ENCODE measurements at places on chromosomes 13 and 19.

GRCh38 chr13:47829690-47830089, 171.4 kb downstream of the SUCLA2 start:
- DNase-seq = no peak

DNA sequence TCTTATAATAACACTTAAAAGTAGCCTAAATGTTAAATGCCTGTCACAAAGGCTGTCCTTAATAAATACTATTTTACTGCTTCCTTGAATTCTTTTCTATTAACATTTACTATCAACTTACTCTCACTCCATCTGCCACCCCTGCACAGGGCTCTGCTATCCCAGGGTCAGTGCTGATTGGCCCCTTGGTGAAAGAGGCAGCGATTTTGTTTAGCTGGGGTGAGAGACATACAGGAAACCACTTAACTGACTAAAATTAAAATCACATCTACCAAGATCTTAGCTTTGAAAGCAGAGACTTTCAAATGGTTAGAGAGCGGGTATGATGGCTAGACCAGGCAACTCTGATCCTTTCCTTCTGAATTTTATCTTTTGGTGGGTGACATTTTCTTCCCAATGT, 149.9 kb upstream of the HTR2A start:
- DNase-seq = no peak

GRCh38 chr13:46516599-46517338, 36.2 kb upstream of the LRCH1 start:
- no peak for DNase-seq

DNA sequence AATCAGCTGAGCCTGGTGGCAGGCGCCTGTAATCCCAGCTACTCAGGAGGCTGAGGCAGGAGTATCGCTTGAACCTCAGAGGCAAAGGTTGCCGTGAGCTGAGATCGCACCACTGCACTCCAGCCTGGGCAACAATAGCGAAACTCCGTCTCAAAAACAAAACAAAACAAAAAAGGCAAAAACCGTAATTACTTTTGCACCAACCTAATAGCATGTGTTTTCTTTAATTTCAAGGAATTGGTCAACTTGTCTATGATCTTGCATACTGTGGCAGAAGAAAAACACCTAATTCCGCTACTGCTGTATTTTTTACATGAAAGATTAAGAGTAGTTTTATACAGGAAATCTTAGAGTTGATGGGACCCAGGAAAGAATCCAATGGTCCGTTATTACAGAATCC, 241.2 kb downstream of the COL4A1 start:
- no peak for DNase-seq

GRCh38 chr13:28321756-28322155, 173.2 kb downstream of the FLT1 start:
- no peak for DNase-seq

- no peak for DNase-seq
Observed at GRCh38 chr19:30932854-30933253, 416.4 kb downstream of the TSHZ3 start.

- no peak for DNase-seq
Observed at GRCh38 chr13:113404723-113405471, 41.0 kb upstream of the GRTP1 start.

DNA sequence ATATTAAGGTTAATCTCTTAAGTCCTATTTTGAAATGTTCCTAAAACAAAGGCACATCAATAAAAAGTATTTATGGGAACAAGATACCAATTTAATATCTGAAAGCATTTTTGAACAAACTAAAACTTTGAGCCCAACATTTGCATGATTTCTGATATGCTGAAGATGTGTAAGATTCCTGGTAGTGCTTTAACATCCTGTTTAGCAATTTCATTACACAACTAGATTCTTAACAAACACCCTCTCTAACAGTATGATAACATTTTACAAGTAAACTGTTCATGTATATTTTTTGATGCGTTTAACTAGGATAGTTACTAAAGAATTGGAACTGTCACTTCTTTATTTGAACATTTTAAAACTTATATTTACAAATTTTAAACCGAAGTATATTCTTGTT, 63.9 kb downstream of the DACH1 start:
- no peak for DNase-seq

DNA sequence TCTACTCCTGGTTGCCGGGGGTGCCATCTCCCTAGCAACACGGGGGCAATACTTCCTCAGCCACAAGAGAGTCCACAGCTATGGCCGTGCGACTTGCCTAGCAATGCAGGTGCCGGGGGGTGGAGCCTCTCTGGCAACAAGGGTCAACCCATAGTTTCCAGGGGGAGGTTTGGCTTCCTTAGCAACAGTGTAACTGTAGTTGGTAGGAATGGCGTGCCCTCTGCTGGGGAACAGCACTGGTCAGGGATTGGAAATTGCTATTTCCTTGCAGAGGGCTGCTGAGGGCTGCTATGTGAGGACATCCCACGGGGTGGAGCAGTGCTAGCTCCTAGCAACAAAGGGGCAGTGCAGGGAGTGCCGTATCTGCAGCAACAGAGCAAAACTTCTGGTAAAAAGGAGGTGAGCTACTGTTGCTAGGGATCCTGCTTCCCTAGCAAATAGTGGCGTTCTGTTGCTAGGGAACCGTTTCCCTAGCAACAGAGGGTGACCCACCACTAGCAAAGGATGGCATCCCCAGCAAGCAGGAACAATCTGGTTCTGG, 7.0 kb upstream of the TMC4 start:
- DNase-seq = peak; percentile 28

DNA sequence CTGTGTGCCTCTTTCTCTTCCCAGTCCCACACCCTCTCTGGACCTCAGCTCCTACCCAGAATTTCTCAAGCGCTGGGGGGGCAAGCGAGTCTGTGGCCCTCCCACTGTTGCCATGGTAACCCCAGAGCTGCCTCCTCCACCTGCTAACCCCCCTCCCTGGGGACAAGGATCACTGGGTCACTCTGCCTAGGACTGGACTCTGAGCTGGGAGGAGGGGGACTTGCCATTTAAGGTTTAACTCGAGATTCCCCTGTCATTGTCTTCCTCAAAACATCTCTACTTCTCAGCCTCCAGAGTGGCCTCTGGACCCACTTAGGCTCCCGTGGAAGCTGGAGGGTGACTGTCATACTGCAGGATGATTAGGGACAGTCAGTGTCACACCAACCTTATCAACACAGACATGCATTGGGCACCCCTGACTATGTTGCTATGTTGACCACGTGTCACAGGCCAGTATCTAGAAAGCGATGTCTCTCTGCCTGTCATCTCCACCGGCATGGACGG, 2.2 kb downstream of the PALM3 start:
- peak; percentile 19 for DNase-seq

DNA sequence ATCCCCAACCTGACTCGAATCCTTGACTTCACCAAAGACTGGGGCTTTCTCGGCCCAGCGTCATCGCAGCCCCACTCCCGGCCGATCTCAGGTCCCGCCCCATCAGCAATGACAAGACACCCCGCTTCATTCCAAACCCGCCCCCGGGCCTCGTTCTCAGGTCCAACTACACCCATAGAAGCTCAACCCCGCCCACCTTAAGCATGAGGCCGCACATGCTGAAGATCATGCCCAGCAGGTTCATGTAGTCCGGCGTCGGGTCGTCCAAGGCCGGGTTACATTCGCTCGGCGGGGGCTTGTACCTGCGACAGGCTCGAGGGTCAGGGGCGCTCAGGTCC, 2.3 kb downstream of the WDR83 start:
- DNase-seq = peak; percentile 80

- DNase-seq = no peak
Observed at GRCh38 chr19:55097864-55098715, 19.3 kb downstream of the PPP1R12C start.

- DNase-seq = peak; percentile 85
Observed at GRCh38 chr19:1507763-1508506, 4.9 kb downstream of the ADAMTSL5 start.

DNA sequence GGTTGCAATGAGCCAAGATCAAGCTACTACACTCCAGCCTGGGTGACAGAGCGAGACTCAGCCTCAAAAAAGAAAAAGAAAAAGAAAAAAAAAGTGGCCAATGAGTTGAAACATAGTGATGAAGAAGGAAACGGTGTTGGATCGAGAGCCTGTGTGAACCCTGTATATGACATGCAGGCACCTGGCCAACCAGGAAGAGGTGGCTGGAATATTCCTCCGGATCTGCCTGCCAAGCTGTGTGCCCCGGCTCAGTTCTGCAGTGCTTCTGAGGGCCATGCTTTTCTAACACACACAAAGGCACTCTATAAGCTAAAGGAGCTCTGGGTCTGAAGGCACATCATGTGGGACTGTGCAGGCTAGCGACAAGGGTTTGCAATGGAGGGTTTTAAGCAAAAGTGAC, 3.7 kb upstream of the ZNF444 start:
- DNase-seq = no peak

- DNase-seq = peak; percentile 4
Observed at GRCh38 chr19:28242317-28242927, 970.5 kb downstream of the UQCRFS1 start.

GRCh38 chr13:23960566-23961156, 63.4 kb upstream of the C1QTNF9B start:
- DNase-seq = no peak

- no peak for DNase-seq
Observed at GRCh38 chr13:91162180-91162579, 185.3 kb upstream of the MIR17HG start.

DNA sequence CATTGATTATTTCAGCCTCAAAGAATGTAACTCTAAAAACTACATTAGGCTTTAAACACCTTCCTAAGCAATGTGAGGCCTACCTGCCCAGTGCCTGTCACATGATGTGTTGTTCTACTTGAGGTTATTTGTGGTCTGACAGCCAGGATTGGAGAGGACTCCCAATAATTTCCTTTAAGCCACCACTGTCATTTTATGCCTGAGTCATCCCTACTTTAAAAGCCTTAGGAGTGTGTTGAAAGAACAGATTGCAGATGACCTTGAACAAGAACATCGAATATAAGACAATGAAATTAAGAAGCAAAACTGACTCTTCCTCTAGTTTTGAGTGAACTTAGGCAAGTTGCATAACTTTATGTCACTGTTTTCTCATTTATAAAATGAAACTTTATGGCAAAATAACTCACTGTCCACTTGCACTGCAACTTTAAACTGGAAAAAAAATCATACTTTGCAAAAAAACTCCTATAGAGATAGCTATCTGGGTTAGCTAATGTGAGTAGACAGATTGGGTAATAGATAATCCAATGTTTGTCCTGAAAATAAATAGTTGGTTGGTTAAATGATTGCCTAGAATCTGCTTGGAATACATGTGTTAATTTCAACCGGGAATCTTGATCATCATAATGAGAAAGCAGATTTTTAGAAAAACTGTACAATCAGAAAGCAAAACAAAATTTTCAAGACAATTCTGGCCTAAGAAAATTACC, 361.2 kb downstream of the SUCLA2 start:
- DNase-seq = no peak

Data from hematopoietic multipotent progenitor cell treated with erythropoietin and hydrocortisone succinate and interleukin-3 and kit ligand, for 17 days (in vitro differentiated cells).